ENCODE measurements at places on chromosomes 7 and 10.

DNA sequence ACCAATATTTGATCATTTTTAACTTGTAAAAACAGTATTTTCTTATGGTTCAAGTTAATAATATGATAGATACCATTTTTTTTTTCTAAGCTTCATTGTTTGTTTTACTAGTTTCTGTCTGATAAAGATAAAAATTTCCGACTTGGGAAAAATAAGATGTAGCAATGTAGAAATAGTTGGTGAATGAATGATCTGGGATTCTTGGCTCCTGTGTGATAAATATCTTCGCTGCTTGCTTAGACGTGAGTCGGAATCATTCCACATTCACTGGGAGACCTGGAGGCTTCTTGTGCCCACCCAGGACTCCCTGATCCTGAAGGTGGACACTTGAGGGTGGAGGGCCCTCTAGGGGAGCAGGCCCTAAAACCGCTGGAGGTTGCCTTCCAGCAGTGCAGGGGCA, 47.9 kb downstream of the EXOC4 start:
- peak; percentile 12 for DNase-seq

- DNase-seq, result no peak
Observed at GRCh38 chr7:112970771-112971170, 115.9 kb downstream of the GPR85 start.

DNA sequence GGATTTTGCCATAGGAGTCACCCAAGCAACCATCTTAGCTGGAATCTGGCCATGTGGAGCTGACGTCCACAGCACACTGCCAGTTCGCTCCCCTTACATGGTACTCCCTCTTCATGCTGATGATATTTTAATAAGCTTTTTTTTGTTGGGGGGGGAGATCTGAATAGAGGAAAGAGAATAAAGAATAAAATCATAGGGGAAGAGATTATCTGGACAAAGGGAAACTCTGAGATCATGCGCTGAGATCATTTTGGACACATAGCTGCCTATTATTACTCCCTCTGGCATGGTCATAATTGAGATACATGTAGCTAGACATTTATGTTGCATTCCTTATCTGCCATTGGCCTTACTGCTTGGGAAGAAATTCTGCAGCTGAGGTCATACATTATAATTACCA, 282.7 kb downstream of the HTR7 start:
- no peak for DNase-seq

GRCh38 chr7:15068324-15068723, 165.8 kb upstream of the DGKB start:
- no peak for DNase-seq

GRCh38 chr7:38658921-38659320, 27.7 kb upstream of the AMPH start:
- no peak for DNase-seq

DNA sequence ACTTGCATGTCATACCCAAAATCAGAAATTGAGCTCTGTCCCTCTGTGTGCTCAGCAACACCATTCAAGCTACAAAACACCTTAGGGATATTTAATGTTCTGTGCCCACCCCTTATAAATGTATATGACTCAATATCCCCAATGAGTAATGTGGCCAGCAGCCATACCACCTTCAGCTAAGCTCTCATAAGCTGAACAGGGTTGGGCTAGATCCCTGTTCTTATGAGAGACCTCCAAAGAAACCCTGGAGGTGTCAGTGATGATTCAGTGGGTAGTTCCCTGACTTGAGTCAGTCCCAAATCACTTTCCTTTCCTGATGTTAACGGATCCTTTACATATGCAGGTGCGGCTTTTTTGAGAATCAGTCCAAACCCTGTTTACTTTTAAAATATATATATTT, 253.8 kb downstream of the CREB5 start:
- DNase-seq, result no peak

- DNase-seq, result no peak
Observed at GRCh38 chr7:24508316-24508715, 64.9 kb upstream of the PALS2 start.

DNA sequence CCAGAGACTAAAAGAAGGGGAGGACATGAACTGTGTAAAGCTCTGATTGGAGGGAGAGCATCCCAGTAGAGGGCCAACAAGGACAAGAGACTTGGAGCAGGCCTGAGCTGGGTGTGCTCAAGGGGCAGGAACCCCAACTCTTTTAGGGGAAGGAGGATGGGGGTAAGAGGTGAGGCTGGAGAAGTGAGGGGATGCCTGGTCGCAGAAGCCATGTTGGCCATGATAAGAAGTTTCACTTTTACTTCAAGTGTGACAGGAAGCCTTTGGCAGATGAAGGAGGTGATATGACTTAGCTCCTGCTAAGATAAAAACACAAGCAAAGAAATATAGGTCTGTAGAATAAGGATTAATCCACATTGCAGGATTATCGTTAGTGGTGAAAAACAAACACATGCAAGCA, 208.3 kb downstream of the JAZF1 start:
- no peak for DNase-seq

GRCh38 chr7:150365673-150366398, 2.8 kb upstream of the REPIN1 start:
- DNase-seq, result peak; percentile 5

DNA sequence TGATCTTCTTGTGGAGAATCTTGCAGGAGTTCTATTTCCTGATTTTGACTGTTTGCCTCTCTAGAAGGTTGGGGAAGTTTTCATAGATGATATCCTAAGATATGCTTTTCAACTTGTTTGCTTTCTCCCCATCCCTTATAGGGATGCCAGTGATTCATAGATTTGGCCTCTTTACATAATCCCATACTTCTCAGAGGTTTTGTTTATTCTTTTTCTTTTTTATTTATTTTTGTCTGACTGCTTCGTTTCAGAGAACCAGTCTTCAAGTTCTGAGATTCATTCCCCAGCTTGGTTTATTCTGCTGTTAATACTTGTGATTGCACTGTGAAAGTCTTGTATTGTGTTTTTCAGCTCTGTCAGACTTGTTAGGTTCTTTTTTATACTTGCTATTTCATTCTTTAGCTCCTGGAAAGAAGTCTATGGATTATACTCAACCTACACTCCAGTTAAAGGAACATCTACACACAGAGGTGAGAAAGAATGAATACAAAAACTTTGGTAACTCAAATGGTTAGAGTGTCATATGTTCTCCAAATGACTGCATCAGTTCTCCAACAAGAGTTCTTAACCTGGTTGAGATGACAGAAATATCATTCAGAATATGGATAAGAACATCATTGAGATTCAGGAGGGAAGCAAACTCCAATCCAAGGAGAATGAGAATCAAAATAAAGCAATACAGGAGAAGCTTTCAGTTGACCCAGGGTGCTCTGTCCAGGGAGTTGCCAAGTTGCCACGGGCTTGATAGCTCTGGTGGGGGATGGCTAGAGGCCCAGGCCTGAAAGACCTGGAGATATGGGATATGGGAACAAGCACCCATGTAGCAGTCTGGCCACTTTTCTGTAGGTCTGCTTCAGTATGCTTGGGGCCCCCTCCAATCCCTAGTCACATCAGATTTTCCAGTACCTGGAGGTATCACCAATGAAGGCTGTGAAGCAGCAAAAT, 150.3 kb downstream of the AHR start:
- DNase-seq, result no peak

- DNase-seq, result no peak
Observed at GRCh38 chr7:133003052-133003910, 78.6 kb downstream of the CHCHD3 start.

DNA sequence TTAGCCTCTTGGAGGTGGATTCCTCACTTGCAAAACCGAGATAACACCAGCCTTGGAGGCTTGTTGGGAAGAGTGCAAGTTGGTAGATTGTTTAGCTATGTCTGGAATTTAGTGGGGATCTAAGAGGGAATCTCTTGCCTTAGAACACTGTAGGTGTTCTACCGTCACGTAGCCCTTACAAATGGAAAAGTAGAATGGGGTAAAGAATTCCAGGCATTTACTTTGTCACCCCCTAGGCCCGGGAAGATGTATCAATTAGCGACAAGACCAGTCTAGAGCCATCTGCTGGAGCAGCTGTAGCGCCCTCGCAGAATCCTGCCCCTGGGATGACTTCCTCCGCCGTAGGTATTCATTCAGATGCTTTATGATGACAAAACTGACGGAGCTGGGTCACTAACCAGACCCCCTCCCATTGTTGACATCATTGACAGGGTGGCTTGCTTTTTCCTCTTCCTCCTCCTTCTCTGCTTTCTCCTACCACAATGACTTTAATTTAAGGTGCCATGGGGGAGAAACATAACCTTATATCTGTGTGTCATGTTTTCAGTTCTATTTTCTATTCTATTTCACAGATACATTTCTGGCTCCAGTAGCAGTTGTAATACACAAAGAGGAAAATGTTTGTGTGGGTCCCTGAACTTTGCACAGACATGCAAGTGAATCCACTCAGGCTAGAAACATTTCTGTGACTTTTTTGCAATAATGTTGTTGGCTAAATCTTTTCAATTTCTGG, 262.6 kb upstream of the LYZL1 start:
- DNase-seq, result peak; percentile 62

GRCh38 chr10:10804998-10805740, 212.5 kb upstream of the CELF2 start:
- DNase-seq, result no peak

- no peak for DNase-seq
Observed at GRCh38 chr10:101071885-101072433, 10.2 kb downstream of the KAZALD1 start.

- peak; percentile 60 for DNase-seq
Observed at GRCh38 chr10:5888843-5889623, 660 bp downstream of the ANKRD16 start.

- DNase-seq, result no peak
Observed at GRCh38 chr7:36994456-36995112, 270.3 kb upstream of the AOAH start.

DNA sequence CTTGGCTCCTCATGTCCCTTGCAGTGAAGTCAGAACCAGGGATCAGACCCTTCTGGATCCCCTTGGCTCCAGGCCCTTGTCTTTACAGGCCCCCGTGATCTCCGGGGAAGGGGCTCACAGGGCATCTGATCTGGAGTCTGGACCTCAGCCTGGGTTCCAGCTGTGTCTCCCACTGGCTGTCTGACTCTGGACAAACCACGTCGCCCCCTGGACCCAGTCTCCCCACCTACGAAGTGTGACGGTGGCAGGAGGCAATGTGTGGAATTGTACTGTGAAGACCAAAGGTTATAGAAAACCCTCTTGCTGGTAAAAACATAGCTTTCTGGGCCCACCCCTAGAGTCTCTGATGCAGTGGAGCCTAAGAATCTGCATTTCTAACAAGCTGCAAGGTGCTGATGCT, 15.5 kb upstream of the C10orf71 start:
- no peak for DNase-seq

GRCh38 chr7:151695951-151696541, 176.4 kb upstream of the RHEB start:
- no peak for DNase-seq

GRCh38 chr10:11156480-11156879, 138.8 kb downstream of the CELF2 start:
- DNase-seq, result no peak

DNA sequence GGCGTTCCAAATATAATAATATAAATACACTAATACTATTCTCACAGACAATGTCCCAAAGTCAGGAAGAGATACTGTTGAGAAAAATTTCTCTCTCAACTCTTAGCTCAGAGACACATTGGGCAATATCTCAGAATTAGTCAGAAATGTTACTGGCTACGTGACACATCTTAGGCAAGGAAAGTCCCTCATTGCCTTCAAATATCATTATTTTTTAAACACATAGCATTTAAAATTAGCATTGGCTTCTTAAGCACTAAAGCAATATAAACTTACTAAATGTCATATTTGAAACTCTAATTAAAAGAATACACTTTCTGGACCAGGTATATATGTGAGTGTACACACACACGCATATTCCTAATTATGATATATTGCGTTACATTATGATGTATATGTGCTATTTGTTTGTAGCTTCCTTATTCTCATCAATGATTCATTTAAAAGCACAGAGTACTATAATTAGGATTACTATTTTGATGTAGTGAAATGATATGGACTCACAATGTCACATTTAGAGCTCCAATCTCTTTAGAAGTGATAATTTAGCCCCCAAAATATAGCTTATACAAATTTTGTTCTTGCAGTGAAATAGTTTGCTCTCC, 255.8 kb downstream of the TWIST1 start:
- no peak for DNase-seq

DNA sequence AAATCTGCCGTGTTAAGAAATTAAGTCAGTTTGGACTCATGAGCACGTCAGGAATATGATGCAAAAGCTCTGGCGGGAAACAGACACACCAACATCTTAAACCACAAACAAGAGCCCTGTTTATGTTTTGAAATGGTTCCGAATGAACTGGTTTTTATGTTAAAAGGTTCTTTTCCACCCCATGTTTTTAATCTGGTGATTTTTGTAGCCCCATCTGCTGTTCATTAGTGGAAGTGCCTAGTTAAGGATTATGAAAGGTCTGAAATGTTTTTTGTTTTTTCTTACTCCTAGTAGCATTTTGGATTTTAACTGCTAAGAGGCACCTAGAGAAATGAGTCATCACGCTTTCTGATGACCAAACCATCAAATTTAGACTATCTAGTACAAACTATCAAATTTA, 404.1 kb upstream of the MKI67 start:
- DNase-seq, result no peak

DNA sequence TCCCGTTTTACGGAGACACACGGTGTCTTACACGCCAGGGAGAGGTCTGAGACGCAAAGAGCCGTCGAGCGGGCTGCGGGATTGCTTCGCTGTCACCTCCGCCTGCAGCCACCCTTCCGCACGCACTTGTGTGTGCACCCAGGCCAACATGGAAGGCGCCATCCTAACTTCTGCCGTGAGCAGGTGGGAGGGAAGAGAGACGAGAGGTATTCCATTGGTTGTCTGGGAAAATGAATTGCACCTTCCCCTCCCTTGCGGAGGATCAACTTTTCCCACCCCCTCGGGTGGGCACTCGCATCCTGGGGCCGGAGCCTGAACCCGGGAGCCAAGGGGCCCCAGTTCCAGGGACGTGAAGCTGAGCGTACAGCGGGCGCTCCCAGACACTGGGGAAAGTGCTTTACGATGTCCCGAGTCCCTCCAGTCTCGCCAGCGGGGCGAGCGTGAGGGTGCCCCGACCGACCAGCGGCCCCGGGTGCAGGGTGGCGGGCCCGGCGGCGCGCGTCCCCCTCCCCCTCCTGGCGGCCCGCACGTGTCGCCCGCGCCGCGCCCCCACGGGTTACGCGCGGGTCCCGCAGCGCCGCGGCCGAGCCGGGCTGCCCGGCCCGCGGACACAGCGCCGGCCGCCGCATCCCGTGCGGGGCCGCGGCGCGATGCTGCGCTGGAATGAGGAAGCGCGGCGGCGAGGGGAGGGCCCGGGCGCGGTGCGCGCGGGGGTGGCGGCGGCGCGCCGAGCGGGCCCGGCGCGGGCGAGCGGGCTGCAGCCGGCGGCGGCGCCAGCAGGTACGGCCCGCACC, 984 bp upstream of the IKZF1 start:
- DNase-seq, result peak; percentile 20
